ENCODE measurements at places on chromosomes 11 and 22.

GRCh38 chr11:79404325-79404724 is 36.5 kb downstream of the TENM4 start:
- DNase-seq: no peak

- no peak for DNase-seq
These were observed 46.1 kb upstream of the SHISAL1 start for GRCh38 chr22:44358709-44359440.

- DNase-seq: no peak
These were observed 8.0 kb downstream of the ARFGAP3 start for GRCh38 chr22:42848941-42849550.

- DNase-seq: no peak
These were observed 460 bp upstream of the MUC5AC start for GRCh38 chr11:1157341-1157644.

DNA sequence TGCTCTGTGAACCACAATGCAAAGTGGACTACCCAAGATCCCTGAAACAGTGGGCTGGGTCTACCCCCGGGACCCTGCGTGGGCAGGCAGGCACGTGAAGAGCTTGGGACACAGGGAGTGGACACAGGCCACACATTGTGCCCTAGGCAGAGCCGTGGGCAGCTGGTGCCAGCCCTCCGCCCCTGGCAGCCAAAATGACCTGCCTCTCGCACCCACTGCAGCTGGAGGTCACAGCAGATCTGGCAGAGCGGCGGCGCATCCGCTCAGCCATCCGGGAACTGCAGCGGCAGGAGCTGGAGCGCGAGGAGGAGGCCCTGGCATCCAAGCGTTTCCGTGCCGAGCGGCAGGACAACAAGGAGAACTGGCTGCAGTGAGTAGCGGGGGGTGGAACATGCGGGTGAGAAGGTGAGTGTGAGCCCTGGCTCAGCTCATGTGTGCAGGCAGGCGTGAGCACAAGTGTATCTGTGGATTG is 6.7 kb downstream of the SMTN start:
- DNase-seq: no peak
